Stimulated activated CD8-positive, alpha-beta memory T cell treated with anti-CD3 and anti-CD28 coated beads, Interleukin-2, amount 100 ng/mL, for 1 hour (primary cell): ENCODE measurements at places on chromosomes 3 and 15.

GRCh38 chr3:97949743-97950142 is 22.5 kb downstream of the RIOX2 start:
- DNase-seq, result no peak

- DNase-seq, result no peak
Observed at GRCh38 chr3:33211444-33211843, 7.2 kb downstream of the SUSD5 start.

- no peak for DNase-seq
Observed at GRCh38 chr3:81666502-81667121, 94.8 kb downstream of the GBE1 start.

GRCh38 chr3:53217175-53217574 is 38.6 kb downstream of the TKT start:
- no peak for DNase-seq

GRCh38 chr3:148763986-148764935 is 63.4 kb upstream of the CPB1 start:
- no peak for DNase-seq

GRCh38 chr3:128969993-128970739 is 23.7 kb downstream of the CFAP92 start:
- DNase-seq, result peak; percentile 30
